ENCODE measurements at places on chromosomes 12 and 14. TPM values are rescaled to one million over a fixed set of nuclear protein-coding genes. Genes with fewer than 3 reads are reported as not detected.

Gene NTS
- total RNA-seq = not detected

Gene ACSS3
- not detected for total RNA-seq

Gene PPP1R36
- total RNA-seq = not detected

Gene UBC
- total RNA-seq = 1,410 TPM

Gene PLEKHD1
- total RNA-seq = 0.47 TPM

Gene RAD9B
- 0.63 TPM for total RNA-seq

Gene SERPINA3
- not detected for total RNA-seq

Gene KCNMB4
- total RNA-seq = 0.71 TPM

Gene CLEC4C
- total RNA-seq = not detected

Gene SMIM41
- not detected for total RNA-seq

Gene PLBD1
- total RNA-seq = 0.95 TPM

Gene ACRBP
- total RNA-seq = 0.58 TPM

- DNase-seq = peak; percentile 43
- H3K27ac ChIP-seq = no peak within 1 kb of the TSS
- peaks cover 7% of the 10 kb centered on the region for H3K27me3 ChIP-seq
- H3K4me3 ChIP-seq = peak within 1 kb of the TSS; percentile 37
Observed at GRCh38 chr14:67532998-67533753, at the start of gene PLEKHH1. Gene PLEKHH1 (plus strand): TSS chr14:67533290. CDS start chr14:67541868, 8,578 bp downstream.

DNA sequence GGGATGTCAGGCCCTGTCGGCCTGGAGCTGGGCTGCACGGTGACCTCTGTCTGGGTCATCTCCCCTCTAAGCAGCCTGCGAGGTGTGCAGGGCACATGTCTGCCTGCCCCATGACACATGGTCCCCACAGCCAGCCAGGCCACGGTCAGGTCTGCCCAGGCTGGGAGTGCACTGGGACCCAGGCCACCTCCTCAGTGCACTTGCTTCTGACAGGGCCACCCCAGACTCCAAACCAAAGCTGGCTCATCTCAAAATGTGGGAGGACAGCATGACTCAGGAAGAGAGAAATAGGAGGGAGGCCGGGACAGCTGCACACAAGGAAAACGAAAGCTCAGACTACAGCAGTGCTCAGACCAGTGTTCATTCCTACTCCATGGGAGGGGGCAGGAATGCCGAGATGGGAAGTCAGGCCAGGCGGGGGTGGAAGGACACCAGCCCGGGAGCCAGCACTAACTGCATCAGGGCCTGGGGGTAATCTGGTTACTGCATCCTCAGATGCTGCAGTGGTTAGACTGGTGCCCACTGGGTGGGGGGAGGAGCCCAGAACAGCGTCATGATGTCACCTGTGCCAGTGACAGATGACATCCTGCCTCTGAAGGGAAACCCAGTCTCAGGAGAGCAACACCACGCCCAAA lies 4.0 kb downstream of the P2RX2 start:
- no peak overlapping the region for H3K4me3 ChIP-seq
- peaks cover 8% of the 10 kb centered on the region for H3K27me3 ChIP-seq
- H3K4me1 ChIP-seq = peaks cover 6% of the 10 kb centered on the region
- peaks cover 15% of the 10 kb centered on the region for H3K36me3 ChIP-seq
- DNase-seq = no peak
- no peak overlapping the region for H3K27ac ChIP-seq

DNA sequence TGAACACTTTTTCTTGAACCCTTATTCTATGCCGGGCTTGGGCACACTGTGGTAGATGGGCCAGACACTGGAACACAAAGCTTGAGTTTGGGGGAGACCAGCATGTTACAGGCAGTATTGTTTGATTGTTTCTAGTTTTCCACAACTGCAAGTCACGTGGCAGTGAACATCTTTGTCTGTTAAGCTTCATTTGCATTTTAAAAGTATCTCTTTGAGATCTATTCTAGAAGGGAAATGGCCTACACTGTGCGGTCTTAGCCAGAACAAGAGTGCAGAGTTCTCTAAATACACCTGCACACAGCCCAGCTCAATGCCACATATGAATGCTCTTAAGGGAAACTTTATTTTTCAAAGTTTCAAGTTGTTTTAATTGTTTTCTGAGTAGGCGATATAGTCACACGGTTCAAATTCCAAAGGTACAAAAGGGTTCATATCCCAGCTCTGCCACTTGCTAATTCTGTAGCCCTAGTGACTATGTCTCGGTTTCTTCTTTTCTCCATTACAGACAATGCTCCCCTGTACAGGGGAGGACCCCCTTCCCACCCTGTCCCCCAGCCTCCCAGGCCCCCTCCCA lies 24.9 kb downstream of the RIN3 start:
- no peak overlapping the region for H3K4me3 ChIP-seq
- H3K27me3 ChIP-seq = no peaks in the 10 kb centered on the region

GRCh38 chr12:104524034-104524832 lies 67.5 kb downstream of the CHST11 start:
- no peak overlapping the region for H3K27ac ChIP-seq
- H3K4me1 ChIP-seq = peaks cover 41% of the 10 kb centered on the region
- no peak overlapping the region for H3K4me3 ChIP-seq

DNA sequence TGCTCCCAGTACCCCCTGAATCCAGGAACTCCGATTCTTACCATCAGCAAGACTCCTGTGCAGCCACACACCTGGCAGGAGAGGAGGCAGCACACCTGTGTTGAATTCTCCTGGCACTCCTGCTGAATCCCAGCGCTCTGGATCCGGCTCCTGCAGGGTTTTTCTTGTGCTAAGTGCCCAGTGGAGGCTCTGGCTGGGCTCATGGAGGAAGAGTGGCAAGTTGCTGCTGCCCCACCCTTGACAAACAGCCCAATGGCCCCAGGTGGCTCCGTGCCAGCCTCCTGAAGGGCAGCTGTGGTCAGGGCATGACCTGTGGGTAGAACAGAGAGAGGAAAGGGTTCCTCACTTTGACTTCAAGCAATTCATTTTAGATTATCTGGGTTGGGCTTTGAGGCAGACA lies 20.0 kb downstream of the CRACR2A start:
- H3K4me3 ChIP-seq = no peak overlapping the region
- no peaks in the 10 kb centered on the region for H3K27me3 ChIP-seq
- H3K4me1 ChIP-seq = peaks cover 15% of the 10 kb centered on the region
- no peak overlapping the region for H3K27ac ChIP-seq

GRCh38 chr12:4225571-4225970 lies 48.0 kb upstream of the CCND2 start:
- H3K27me3 ChIP-seq = no peaks in the 10 kb centered on the region
- H3K4me1 ChIP-seq = peaks cover 8% of the 10 kb centered on the region
- H3K27ac ChIP-seq = no peak overlapping the region
- no peaks in the 10 kb centered on the region for H3K36me3 ChIP-seq
- no peak for DNase-seq

- no peak overlapping the region for H3K4me3 ChIP-seq
- no peaks in the 10 kb centered on the region for H3K36me3 ChIP-seq
- no peak overlapping the region for H3K27ac ChIP-seq
- DNase-seq = no peak
- H3K4me1 ChIP-seq = peaks cover 38% of the 10 kb centered on the region
- H3K27me3 ChIP-seq = peaks cover 77% of the 10 kb centered on the region
Observed at GRCh38 chr14:36663404-36664321, 2.0 kb downstream of the PAX9 start.

DNA sequence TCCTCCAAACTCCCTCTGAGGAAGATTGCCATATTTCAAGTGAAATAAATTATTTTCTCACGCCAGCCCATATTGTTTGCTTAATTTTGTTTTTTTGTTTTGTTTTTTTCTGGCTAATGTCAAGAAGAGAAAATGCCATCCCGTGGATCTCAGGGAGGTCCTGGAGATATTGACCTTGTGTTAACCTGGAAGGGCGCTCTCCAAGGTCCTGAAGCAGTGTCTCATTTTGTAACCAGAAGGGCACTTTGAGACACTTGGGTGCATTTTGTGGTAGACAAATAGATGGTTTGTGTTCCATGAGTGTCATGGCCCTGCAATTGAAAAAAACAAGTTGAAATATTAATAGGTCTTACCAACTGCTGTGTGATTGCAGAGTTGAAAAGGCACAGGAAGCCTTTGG lies 268.9 kb downstream of the SUDS3 start:
- no peak overlapping the region for H3K27ac ChIP-seq
- H3K4me3 ChIP-seq = no peak overlapping the region
- H3K4me1 ChIP-seq = no peaks in the 10 kb centered on the region
- H3K27me3 ChIP-seq = no peaks in the 10 kb centered on the region

GRCh38 chr12:108969622-108970021 lies 51.2 kb downstream of the SVOP start:
- no peak overlapping the region for H3K27ac ChIP-seq
- no peaks in the 10 kb centered on the region for H3K27me3 ChIP-seq
- no peak overlapping the region for H3K4me3 ChIP-seq
- no peak for DNase-seq
- H3K4me1 ChIP-seq = no peaks in the 10 kb centered on the region
- H3K36me3 ChIP-seq = no peaks in the 10 kb centered on the region

DNA sequence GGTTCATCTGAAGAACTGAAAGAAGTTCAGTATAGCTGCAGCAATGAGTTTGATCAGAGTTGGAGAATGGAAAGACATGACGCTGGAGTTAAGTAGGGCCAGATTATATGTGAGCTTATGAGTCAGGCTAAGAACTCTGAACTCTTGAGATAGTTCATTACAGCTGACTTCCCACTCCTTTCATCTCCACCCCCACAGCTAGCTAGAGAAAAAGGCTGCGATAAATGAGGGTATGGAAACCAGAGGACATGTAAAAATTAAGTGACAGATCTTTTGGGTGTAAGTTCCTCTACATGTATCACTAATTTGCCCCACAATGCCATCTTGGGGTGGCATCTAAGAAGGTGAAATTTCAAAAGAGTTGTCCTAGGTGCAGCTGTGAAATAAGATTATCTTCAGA lies 28.6 kb downstream of the PYM1 start:
- no peaks in the 10 kb centered on the region for H3K27me3 ChIP-seq
- no peak overlapping the region for H3K27ac ChIP-seq
- no peak for DNase-seq
- H3K36me3 ChIP-seq = peaks cover 25% of the 10 kb centered on the region

GRCh38 chr12:76266797-76267196 lies 81.4 kb downstream of the BBS10 start:
- H3K27me3 ChIP-seq = peaks cover 2% of the 10 kb centered on the region
- H3K4me1 ChIP-seq = no peaks in the 10 kb centered on the region
- no peak for DNase-seq

- H3K27me3 ChIP-seq = no peaks in the 10 kb centered on the region
- H3K4me3 ChIP-seq = no peak overlapping the region
- no peak for DNase-seq
- H3K27ac ChIP-seq = no peak overlapping the region
Observed at GRCh38 chr14:72318648-72319047, 386.4 kb downstream of the RGS6 start.

- H3K27me3 ChIP-seq = no peaks in the 10 kb centered on the region
- no peaks in the 10 kb centered on the region for H3K36me3 ChIP-seq
- H3K4me3 ChIP-seq = peak overlapping the region; percentile 84
- no peak overlapping the region for H3K27ac ChIP-seq
- DNase-seq = no peak
Observed at GRCh38 chr12:95942101-95942523, 302 bp downstream of the CCDC38 start.

GRCh38 chr12:129069886-129070285 lies 216.6 kb downstream of the GLT1D1 start:
- DNase-seq = no peak
- no peak overlapping the region for H3K27ac ChIP-seq
- H3K4me1 ChIP-seq = no peaks in the 10 kb centered on the region
- H3K27me3 ChIP-seq = no peaks in the 10 kb centered on the region
- H3K36me3 ChIP-seq = no peaks in the 10 kb centered on the region

DNA sequence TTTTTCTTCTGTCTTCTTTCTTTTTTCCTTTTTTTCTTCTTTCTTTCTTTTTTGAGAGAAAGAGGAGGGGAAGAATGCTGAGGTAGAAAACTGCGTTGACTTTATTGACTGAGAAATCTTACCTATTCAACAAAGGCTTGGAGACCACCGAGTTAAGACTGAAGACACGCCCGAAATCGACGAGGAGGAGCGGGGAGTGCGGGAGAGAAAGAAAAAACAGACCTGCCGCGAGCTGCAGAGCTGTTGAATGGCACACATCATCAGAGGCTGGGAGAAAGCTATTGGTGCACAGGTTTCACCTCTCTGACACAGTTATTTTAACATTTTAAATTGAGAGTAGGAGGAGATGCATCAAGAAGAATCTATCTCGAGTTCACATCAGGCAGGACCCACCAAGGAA lies 5.1 kb downstream of the ASCL1 start:
- H3K27me3 ChIP-seq = peaks cover 98% of the 10 kb centered on the region
- DNase-seq = no peak
- no peak overlapping the region for H3K27ac ChIP-seq
- H3K36me3 ChIP-seq = no peaks in the 10 kb centered on the region
- H3K4me3 ChIP-seq = no peak overlapping the region

- H3K27me3 ChIP-seq = no peaks in the 10 kb centered on the region
- H3K27ac ChIP-seq = no peak overlapping the region
- no peaks in the 10 kb centered on the region for H3K4me1 ChIP-seq
- H3K36me3 ChIP-seq = no peaks in the 10 kb centered on the region
- H3K4me3 ChIP-seq = no peak overlapping the region
Observed at GRCh38 chr12:95393191-95393790, 80.7 kb upstream of the METAP2 start.

GRCh38 chr14:93784878-93785277 lies 3.4 kb downstream of the PRIMA1 start:
- H3K4me3 ChIP-seq = no peak overlapping the region
- peaks cover 23% of the 10 kb centered on the region for H3K27me3 ChIP-seq
- no peak overlapping the region for H3K27ac ChIP-seq
- no peak for DNase-seq

GRCh38 chr14:22463763-22464173 lies 125.3 kb downstream of the DAD1 start:
- no peaks in the 10 kb centered on the region for H3K36me3 ChIP-seq
- no peak overlapping the region for H3K4me3 ChIP-seq
- no peak overlapping the region for H3K27ac ChIP-seq
- DNase-seq = no peak
- H3K27me3 ChIP-seq = no peaks in the 10 kb centered on the region

DNA sequence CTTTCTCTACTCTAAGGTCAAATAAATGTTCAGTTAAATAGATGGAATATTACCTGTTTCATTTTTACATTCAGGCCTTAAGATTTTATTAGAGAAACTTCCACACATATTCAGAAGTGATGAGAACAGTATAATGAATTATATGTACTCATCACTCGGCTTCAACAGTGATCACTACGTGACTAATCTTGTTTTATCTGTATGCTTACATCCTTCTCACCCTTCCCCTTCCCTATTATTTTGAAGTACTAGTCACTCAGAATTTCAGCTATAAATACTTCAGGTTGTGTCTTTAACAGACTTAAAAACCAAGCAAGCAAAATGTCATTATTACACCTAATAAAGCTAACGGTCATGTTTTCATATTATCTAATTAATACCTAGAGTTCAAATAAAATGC lies 34.9 kb downstream of the ETV6 start:
- no peaks in the 10 kb centered on the region for H3K27me3 ChIP-seq
- H3K27ac ChIP-seq = no peak overlapping the region

- H3K27ac ChIP-seq = no peak overlapping the region
- H3K36me3 ChIP-seq = no peaks in the 10 kb centered on the region
- H3K27me3 ChIP-seq = no peaks in the 10 kb centered on the region
- H3K4me3 ChIP-seq = no peak overlapping the region
Observed at GRCh38 chr12:69873429-69873828, 48.4 kb downstream of the MYRFL start.

GRCh38 chr12:57759360-57759980 lies 4.6 kb downstream of the MARCHF9 start:
- H3K4me3 ChIP-seq = no peak overlapping the region
- peaks cover 29% of the 10 kb centered on the region for H3K4me1 ChIP-seq
- DNase-seq = no peak
- H3K27me3 ChIP-seq = peaks cover 3% of the 10 kb centered on the region
- peaks cover 17% of the 10 kb centered on the region for H3K36me3 ChIP-seq

- H3K36me3 ChIP-seq = no peaks in the 10 kb centered on the region
- no peak overlapping the region for H3K4me3 ChIP-seq
- no peak for DNase-seq
- no peaks in the 10 kb centered on the region for H3K27me3 ChIP-seq
- H3K4me1 ChIP-seq = no peaks in the 10 kb centered on the region
Observed at GRCh38 chr12:54716261-54716660, 68.1 kb upstream of the DCD start.

GRCh38 chr14:29461101-29461500 lies 466.5 kb downstream of the PRKD1 start:
- no peaks in the 10 kb centered on the region for H3K4me1 ChIP-seq
- no peak overlapping the region for H3K4me3 ChIP-seq
- H3K27me3 ChIP-seq = no peaks in the 10 kb centered on the region

Measured in CD4-positive, alpha-beta T cell (primary cell).